ENCODE measurements at places on chromosomes 1 and 21.

DNA sequence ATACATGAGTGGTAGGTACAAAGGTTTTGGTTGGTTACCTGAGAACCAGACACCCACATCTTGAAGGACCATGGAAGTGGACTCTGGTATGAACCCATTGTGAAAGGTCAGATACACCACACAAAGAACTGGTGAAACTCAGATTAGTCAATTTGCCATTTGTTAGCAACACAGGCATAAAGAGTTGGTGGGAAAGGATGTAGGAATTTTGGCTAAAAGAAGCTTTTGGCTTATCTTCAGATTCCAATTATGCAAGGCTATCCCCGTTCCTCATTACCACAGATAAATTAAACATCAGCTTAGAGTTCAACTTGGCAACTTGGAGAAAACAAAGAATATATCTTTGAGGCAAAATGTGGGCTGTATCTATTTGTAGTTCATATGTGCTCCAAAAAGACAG, 87.0 kb upstream of the IRF2BP2 start:
- DNase-seq = no peak

GRCh38 chr1:17557986-17558385, 18.5 kb downstream of the ARHGEF10L start:
- DNase-seq = no peak

GRCh38 chr1:219126377-219126776, 47.3 kb upstream of the LYPLAL1 start:
- DNase-seq = no peak

- no peak for DNase-seq
Measured at GRCh38 chr1:94130851-94131595, 10.1 kb upstream of the ABCA4 start.

- DNase-seq = no peak
Measured at GRCh38 chr1:94117259-94117851, 3.6 kb downstream of the ABCA4 start.

DNA sequence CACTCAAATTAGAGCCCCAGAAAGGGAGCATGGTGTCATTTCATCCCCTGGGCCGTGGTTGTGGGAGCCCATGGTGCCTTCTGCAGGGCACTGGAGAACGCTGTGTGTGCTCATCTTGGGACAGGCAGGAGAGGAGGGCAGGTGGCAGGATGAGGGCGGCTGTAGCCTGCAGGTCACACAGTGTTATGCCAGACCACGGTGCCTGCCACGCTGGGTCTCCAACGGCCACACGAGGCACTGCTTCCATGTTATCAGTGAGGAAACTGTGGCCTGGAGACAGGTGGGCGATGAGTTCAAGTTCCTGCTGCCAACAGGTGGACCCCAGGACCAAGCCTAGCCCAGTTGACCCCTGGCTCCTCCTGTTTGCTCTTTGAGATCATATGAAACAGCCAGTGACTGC, 21.0 kb downstream of the ABCG1 start:
- DNase-seq = no peak

GRCh38 chr1:157691285-157691920, 9.2 kb downstream of the FCRL3 start:
- DNase-seq = no peak

DNA sequence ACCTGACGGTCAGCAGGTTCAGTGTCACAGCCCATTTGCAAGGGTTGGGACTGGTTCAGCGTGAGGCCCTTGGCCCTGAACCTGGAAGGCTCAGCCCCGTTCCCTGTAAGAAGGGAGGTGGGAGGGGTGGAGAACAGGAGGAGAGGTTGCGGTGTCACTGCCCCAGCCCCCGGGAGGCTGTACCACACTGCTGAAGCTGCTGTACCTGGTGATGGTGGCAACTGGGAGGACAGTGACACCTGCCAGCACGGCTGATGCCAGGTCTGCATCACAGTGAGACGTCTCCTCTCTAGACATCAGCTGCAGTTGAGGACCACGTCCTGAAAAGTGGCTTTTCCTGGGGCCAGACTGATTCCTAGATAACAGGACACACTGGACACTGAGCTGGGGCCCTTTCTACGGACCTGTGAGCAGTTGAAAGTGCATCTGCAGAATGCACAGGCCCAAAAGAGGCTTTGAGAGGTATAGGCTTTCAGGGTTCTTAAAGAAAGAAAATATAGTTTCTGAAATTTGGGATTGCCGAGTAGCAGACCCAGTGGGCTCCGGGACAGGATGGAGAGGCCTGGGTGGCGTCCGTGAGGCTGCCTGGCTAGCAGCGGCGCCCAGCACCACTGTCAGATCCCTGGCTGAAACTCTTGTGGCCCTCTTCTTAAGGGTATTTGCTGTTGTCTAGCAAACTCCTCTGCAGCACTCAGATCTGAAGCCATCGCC, 47.7 kb downstream of the COQ8A start:
- no peak for DNase-seq

DNA sequence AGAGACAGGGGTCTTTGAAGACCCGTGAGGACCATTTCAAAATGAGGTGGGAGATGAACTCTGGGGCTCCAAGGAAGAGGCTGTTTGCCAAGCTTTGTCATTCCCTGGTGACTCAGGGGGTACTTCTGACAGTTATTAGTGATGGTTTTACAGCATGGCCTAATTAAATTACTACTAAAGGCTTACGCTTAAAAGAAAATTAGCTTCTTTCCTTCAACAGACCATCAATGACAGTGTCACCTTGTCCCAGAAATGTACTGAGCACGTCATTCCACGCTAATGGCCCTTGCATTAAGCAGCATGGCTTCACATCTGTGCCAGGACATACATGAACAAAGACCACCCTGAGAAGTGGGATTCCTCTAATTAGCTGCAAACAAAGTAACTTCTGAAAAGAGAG, 5.1 kb upstream of the UTS2 start:
- no peak for DNase-seq

DNA sequence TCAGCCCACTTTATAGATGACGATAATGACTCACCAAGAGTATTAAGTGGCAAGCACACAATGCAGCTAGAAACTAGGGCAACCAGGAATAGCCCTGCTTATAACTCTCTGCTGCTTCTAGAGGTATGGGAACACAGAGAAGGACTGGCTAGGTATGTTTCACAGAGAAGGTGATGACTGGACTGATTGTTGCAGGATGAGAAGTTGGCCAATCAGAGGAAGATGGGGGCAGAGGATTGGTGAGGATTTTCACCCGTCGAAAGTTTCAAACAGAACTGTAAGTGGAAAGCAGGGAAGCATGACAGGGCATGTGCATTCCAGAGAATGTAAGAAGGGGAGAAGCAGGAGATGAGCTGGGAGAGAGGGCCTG, 222.4 kb upstream of the JUN start:
- DNase-seq = no peak

- no peak for DNase-seq
Measured at GRCh38 chr1:169894424-169895145, 889 bp upstream of the SCYL3 start.

GRCh38 chr1:22889213-22889827, 83.3 kb downstream of the LACTBL1 start:
- no peak for DNase-seq

DNA sequence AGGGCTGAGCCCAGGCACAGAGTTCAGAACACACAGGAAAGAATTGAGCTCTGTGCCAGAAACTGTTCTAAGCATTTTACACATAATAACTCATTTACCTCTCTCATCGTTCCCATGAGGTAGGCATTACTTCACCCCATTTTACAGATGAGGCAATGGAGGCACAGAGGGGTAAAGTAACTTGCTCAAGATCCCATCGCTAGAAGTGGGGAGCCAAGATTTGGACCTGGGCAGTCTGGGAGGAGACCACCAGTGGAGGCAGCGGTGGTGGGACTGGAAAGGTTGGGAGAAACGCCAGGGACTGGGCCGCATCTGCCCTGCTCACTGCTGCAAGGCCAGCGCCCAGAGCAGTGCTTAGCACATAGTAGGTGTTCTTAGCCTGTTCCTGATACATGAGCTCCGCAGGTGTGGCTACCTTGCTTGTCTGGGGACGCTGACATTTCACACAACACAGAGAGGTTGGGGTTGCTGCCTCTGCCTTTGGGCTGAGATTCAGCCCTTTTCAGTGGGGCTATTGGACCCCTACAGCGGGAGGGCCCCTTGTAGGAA, 27.8 kb upstream of the EPS8L3 start:
- DNase-seq = no peak

GRCh38 chr1:76659171-76659940, 207.9 kb upstream of the ST6GALNAC5 start:
- no peak for DNase-seq
